ENCODE measurements at places on chromosomes 11 and 22.

- no peak for DNase-seq
These were observed 3.0 kb downstream of the TMEM218 start for GRCh38 chr11:125108469-125108868.

DNA sequence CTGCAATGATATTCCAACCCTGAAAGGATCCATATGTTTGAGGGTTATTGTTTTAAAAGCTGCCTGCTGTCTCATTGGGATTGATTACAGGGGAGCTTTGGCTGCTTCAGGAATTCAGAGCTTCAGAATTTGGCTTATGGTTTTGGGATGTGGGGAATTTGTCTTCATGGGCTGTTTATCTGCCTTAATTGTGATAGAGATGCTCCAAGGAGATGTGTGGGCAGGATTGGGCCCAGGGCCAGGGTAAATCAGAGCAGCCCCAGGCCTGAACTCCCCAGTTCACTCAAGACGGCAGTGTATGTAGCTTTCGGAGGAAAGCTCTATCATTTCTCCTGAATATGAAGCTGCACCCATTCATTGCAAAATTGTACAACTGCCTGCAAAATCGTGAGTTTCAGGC, 88.5 kb downstream of the ALX4 start:
- DNase-seq, result no peak

GRCh38 chr11:61524963-61525587, 16.5 kb downstream of the LRRC10B start:
- no peak for DNase-seq

GRCh38 chr11:117870103-117870952, 6.1 kb downstream of the FXYD6 start:
- no peak for DNase-seq

GRCh38 chr11:117492578-117493251, 165.1 kb downstream of the CEP164 start:
- DNase-seq, result no peak

DNA sequence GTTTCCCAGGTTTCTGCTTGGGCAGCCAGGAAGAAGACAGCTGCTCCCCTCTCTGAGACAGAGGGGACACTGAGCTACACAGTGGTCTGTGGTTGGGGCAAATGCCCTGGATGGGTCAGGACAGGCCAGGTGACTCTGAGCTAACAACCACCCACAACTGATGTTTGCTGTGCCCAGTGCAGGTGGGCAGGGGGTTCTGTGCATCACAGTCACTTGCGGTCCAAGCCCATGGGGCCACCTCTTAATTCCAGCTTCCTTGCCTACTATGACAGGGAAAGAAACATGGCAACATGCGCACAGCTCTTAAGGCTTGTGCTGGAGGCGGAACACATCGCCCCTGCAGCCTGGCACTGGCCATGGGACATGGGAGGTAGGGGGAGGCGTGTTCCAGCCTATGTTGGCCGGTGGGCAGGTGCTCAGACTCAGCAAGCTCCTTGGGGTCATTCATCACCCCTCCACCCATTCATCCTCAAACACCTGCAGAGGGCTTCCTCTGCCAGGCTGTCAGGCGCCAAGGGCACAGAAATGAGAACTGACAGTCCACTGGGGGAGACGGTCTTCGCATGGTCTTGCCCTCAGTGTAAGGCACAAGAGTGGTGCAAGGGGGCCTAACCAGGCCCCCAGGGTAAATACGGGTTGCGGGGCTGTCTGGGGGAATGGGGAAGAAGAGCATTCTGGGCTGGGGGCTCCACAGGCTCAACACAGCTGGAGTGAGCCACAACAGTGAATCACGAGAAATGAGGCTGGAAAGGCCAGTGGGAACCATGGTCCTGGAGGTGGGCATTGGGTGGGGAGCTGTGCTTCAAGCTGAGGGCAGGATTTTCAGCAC, 55.6 kb downstream of the ARFGAP3 start:
- DNase-seq, result no peak

GRCh38 chr11:7439746-7440320, 45.5 kb upstream of the OLFML1 start:
- DNase-seq, result no peak

GRCh38 chr11:60005360-60005759, 11.6 kb upstream of the OOSP4B start:
- DNase-seq, result peak; percentile 15

- peak; percentile 87 for DNase-seq
These were observed 7.9 kb downstream of the FAM118A start for GRCh38 chr22:45317551-45318167.

DNA sequence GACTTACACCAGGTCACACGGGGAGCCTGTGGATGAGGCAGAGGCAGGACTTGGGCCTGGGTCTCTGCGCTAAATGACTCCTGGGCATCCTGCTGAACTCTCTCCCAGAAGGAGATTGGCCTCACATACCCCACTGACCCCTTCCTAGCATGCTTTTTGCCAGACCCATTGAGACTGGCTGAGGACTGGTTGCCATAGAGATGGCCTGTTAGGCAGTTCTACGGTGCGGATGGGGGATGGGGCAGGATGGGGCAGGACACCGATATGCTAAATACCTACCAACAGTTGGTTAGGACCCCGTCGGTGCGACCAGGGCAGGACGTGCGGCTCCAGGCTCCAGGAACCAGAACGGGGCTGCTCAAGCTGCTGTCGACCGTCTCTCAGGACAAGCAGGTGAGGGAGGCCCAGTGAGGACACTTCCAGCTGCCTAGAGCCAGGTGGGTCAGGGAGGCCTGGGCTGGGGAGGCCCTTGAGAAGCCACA, at the start of gene TSGA10IP:
TSS of gene TSGA10IP (plus strand) at position 51 of the 482 bp plus-strand sequence. CDS start at position 247, 196 bp downstream.
- no peak for DNase-seq

DNA sequence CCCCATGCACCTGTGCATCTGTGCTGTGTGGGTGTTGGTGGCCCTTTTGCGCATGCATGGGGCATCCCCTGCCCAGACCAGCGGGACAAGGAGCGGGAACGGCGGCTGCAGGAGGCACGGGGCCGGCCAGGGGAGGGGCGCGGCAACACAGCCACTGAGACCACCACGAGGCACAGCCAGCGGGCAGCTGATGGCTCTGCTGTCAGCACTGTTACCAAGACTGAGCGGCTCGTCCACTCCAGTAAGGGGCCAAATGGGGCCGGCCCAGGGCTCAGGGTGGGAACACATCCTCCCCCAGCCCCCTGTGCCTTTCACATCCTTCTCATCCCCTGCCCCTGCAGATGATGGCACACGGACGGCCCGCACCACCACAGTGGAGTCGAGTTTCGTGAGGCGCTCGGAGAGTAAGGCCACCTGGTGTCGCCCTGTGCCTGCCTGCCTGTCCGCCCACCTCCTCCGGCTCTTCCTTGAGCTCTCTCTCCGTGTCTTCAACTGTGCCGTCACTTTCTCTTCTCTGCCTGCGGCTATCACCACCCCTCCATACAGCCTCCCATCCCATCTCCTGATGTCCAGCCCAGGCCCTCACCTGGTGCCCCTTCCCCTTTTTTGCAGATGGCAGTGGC, 10.6 kb downstream of the SELENOM start:
- no peak for DNase-seq

DNA sequence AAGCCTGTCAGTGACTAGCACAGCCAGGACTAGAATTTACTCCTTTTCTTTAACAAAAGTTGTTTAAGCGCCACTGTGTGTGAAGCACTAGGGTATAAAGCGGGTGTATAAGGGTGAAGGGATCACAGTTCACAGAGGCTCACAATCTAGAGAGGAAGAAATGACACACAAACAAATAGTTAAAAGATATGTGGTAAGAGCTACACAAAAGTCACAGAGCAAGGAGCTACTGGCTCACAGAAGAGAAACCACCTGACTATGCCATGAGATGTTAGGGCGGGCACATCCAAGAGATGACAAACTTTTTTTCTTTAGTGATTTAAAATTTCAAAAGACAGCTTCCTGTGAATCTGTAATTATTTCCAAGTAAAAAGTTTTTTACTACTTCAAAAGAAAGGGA, 55.6 kb downstream of the PHF21A start:
- no peak for DNase-seq

- DNase-seq, result peak; percentile 63
These were observed 41.7 kb downstream of the MICAL3 start for GRCh38 chr22:17982572-17983141.

DNA sequence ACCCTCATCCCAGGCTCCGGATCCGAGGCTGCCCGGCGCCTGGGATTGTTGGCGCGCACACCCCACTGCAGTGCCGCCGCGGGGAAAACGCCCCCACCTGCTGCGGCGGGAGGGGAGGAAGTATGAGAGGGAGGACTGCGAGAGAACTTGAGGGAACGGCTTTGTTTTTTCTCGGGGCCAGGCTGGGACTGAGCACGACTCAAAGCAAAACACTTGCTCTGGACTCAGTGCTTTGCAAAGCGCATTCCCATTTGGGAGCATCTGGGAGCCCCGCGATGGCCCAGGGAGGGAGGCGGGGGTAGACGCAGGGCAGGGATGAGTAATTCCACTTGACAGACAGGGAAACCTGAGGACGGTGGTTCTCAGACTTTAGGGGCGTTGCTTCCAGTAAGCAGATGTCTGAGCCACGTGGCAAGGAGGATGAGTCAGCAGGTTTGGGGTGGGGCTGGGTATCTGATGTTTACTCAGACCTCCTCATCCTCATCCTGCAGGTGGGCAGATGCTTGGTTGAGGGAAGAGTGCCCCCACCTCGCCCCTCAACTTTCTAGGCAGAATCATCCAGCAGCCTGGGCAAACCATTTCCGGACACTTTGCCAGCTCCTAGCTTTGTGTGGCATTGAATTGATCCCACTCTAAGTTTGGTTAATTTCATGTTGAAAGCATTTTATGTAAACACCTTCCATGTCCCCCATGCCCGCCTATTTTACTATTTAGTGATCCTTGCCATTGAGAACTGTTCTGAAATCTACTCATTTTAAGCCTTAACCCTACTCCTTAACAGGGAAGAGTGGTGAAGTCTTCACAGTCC, 1.5 kb downstream of the MIAT start:
- DNase-seq, result peak; percentile 93

DNA sequence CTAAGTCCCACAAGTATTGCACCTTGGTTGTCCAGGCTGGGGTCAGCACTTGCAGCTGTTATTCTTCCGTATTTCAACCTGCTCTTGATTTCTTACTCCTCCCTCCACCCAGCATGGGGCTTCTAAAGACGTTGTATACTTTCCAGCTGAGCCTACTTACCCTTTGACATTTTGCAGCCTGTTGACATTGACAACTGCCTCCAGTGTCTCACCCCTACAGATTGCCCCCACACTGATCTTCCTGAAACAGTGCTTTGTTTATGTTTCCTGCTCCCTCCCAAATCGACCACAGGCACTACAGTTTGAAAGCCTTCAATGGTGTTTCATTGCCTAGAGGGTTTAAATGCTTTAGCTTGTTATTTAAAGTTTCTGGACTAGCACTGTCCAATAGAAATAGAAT, 56.6 kb downstream of the FAM83F start:
- DNase-seq, result no peak

- no peak for DNase-seq
These were observed 8.9 kb downstream of the TAF1D start for GRCh38 chr11:93732237-93732892.

- DNase-seq, result no peak
These were observed 1375.1 kb upstream of the TENM4 start for GRCh38 chr11:80815752-80816453.

- DNase-seq, result no peak
These were observed 2.0 kb downstream of the CSRP3 start for GRCh38 chr11:19199771-19200170.

DNA sequence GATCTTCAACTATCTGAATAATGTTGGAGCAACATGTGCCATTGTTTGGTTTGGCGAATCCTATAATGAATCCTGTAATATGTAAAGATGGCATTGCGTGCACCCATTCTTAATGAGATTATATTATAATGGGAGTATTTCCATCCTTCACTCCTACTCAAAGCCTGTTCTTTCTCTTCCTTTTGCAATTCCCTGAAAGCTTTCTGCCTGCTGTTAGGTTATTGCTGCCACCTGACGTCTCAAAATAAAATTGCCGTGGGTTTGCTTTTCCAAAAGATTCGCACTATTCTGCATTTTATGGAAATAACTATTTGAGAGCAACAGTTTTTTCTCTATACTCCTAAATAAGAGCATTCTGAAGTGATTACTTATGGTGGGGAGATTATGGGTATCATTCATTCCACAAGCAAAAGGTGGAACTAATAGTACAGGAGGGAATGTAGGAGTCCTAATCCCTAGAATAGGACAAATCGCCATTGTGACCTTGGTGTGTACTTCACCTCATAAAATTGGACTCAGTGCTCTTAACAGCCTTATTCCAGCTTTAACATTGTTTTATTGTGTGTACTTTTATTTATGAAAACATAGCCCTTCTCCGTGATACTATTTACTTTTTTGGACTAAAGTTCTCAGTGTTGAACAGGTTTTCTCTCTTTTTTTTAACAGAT, 69.6 kb upstream of the ALKBH3 start:
- peak; percentile 46 for DNase-seq

Measured in GM23248 (cell line).